Stimulated activated CD4-positive, alpha-beta T cell treated with anti-CD3 and anti-CD28 coated beads, Interleukin-1b, Interleukin-23, amount 100 ng/mL, for 1 hour (primary cell): ENCODE measurements at places on chromosomes 3 and 15.

DNA sequence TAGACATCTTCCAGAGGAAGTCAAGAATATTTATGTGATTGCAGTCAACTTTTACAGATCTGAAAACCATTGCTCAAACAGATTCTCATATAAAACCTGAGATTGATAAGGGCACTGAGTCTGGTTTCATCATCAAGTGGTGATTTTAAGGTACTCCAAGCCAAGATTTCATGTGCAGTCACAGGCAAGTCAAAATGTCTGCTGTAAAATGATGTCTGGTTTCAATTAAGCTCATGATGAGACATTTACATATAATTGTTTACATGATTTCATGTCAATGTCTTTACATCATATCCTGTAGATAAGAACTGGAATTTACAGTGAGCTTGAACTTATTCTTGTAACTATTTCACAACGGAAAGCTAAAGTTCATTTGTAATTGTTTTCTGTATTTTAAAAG, 1215.5 kb downstream of the ROBO2 start:
- no peak for DNase-seq

DNA sequence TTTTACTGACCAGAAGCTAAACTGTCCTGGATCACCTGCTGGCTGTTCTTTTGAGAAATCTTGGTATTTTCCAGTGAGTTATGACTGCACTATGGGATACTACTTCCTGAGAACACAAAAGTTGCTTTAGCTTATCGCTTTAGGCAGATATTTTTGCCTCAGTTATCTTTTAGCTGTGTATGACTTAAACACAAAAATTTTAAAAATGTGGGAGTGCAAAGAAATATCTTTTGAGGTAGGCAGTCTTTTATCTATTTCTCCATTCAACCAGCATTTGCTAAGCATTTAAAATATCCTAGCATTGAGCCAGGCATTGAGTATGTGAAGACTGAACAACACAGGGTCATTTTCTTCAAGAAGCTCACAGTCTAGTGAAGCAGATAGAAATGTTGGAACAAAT, 981.9 kb downstream of the FHIT start:
- no peak for DNase-seq

GRCh38 chr3:87694678-87695077, 364.1 kb downstream of the CGGBP1 start:
- no peak for DNase-seq

GRCh38 chr15:54033869-54034458, 55.7 kb downstream of the UNC13C start:
- no peak for DNase-seq

GRCh38 chr3:172746475-172746874, 4.1 kb upstream of the ECT2 start:
- no peak for DNase-seq

DNA sequence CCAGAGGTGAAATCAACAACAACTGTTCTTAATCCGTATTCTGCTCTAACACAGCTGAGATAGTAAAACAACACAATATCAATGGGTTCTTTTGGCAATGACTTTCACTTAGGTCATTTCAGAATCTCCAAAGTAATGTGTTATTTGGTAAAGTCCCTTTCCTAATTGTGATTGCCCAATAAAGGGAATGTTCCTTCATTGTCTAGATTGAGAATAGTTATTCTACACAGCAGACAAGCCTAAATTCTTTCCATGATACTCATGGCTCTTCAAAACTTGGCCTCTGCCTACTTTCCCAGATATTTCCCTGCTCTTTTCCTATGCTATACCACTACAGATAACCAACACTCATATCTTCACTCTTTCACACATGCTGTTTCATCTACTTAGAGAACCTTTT, 219.8 kb downstream of the FMN1 start:
- no peak for DNase-seq

- DNase-seq: no peak
Measured at GRCh38 chr3:195904368-195904767, 4.0 kb downstream of the TNK2 start.

- DNase-seq: no peak
Measured at GRCh38 chr15:93553167-93553935, 464.3 kb upstream of the RGMA start.

GRCh38 chr3:48413611-48414010, 16.3 kb downstream of the PLXNB1 start:
- no peak for DNase-seq

GRCh38 chr15:66981771-66982170, 83.6 kb upstream of the SMAD3 start:
- no peak for DNase-seq

- DNase-seq: no peak
Measured at GRCh38 chr3:11825301-11825700, 21.4 kb downstream of the TAMM41 start.

DNA sequence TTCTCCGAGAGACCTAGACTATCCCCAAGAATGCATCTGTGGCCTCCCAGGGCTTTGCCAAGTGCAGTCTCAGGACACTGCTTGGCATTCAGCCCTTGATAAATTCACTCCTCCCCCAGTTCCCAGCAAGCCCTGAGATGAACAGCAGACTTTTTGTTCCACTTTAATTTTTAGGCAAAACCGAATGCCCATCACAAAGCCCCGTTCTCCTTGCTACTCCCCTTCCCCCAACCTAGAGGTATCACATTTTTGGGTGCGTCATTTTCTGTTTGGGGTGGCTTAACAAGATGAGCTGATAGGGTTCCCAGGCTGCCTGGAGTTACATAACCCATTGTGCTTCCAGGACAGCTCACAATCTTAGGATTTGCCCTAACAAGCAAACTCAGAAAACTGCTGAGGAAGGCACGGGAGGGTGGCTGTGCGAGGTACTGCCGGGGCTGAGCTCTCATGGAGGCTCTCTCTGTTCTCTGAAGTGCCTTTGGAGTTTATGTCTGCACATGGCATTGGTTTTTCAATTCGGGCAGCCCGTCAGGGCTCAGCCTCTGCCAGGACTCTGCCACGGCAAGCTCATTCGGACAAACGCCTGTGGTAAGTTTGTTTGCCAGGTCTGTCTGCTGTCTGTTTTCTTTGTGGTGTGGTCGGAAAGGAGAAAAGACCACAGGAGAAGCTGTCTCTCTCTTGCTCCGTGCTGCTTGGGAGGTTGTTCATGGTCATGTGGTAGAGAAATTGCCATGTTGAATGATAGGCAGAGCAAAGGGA, at the start of gene TRAK1:
TRAK1 (plus strand) TSS at position 385 of the 759 bp plus-strand sequence; CDS start at position 498, 113 bp downstream.
- no peak for DNase-seq

GRCh38 chr3:34323517-34323916, 525.1 kb downstream of the PDCD6IP start:
- DNase-seq: no peak

DNA sequence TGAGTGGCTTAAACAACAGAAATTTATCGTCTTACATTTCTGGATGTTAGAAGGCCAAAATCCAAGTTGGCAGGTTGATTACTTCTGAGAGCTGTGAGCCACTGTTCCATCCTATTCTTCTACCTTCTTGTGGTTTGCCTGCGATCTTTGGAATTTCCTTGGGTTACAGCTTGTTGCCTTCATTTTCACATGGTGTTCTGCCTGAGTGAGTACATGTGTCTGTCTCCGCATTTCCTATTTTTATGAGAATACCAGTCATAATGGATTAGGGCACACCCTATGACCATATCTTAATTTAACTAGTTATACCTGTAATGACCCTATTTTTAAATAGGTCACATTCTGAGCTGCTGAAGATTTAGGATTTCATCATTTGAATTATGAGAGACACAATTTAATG, 294.3 kb downstream of the CNTN4 start:
- DNase-seq: no peak

- no peak for DNase-seq
Measured at GRCh38 chr3:5464649-5465048, 277.1 kb downstream of the EDEM1 start.

GRCh38 chr15:52682200-52682599, 3.0 kb upstream of the ATOSA start:
- DNase-seq: no peak

DNA sequence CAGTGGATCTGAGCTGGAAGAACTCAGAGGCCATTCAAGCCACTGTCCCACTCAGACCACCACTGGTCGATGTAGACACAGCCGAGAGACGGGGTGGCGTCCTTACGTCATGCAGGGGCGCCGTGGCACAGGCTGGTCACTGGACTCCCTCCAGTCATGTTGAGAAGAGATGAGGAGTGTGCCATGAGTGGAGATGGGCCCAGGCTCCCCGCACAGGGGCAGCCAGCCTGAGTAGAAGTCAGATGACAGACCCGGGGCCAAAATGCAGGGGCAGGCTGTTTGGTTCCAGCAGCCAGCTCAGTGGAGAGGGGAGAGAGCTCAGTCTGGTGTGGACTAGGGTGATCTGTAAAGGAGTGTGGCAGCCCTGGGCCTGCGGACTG, 33.4 kb upstream of the KIF23 start:
- no peak for DNase-seq

- no peak for DNase-seq
Measured at GRCh38 chr3:138451595-138452162, 17.3 kb downstream of the ESYT3 start.

GRCh38 chr15:69315402-69316110, 16.8 kb downstream of the PAQR5 start:
- no peak for DNase-seq

DNA sequence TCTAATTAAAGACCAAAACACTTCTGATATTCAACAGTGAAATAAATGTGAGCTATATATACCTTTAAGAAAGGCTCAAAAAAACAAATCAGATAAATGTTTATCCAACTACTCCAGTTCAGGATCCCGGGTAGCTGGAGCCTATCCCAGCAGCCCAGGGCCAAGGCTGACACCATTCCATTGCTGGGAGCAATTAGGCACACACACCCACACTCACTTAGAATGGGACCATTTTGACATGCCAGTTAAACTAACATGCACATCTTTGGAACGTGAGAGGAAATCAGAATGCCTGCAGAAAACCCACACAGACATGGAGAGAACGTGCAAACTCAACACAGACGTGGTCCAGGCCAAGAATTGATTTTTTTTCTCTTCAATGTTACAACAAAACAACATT, 30.0 kb upstream of the PLSCR4 start:
- no peak for DNase-seq

DNA sequence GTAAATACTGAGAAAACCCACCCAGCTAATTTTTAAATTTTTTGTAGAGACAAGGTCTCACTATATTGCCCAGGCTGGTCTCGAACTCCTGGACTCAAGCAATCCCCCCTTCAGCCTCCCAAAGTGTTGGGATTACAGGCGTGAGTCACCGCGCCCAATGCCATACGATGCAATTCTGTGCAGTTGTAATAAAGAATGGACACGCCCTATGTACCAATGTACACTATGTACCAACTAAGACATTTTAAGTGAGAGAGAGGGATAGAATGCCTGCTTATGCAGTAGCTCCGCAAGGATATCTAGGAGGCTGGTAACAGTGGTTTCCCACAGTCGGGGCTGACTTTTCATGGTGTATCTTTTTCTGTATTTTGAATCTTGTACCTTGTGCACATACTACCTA, 14.6 kb downstream of the ZNF710 start:
- DNase-seq: no peak

- DNase-seq: no peak
Measured at GRCh38 chr3:116863822-116864589, 154.4 kb downstream of the TUSC7 start.
